CD4-positive, alpha-beta T cell treated with Interleukin-6 at 100 ng/mL for 8 hours (primary cell): ENCODE measurements at places on chromosomes 7 and 10.

DNA sequence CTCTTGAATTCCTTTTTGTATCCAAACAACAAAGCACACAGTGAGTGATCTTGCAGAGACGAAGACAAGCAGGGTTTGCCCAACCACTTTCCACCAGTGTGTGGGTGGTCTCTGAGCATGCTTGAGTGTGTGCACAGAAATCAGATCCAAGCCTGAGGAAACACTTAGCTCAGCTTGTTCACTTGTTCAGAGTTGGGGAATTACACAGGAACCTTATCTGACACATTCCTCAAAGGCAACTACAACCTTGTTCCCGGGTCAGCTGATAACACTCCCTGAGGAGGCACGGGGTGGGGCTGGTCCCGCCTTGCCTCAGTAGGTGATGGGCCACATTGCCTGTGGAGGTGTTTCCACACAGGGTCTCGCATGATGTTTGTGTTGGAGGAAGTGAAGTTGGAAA lies 216.9 kb downstream of the DYNC1I1 start:
- no peak for DNase-seq

- DNase-seq, result no peak
These were observed 316.9 kb upstream of the SP8 start for GRCh38 chr7:21103426-21104123.

- no peak for DNase-seq
These were observed 268.1 kb downstream of the HPSE2 start for GRCh38 chr10:98967601-98968000.

DNA sequence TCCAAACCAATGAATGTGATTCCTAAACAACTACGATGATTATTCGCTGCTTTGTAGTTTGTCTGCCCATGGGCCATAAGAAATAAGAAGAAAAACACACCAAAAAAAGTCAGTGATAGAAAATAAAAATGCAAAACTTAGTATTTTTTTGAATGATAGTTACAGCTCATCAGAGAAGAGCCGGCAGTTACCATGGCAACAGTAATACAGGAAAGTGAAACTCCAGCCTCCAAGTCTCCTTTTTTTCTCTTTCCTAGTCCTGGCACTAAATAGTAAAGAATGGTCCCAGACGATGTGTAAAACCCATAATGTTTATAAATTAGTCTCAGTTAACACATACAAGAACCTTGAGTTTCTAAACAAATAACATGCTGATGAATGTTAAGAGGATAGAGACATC lies 21.6 kb upstream of the LHFPL3 start:
- DNase-seq, result no peak

- DNase-seq, result no peak
These were observed 254.1 kb downstream of the RELN start for GRCh38 chr7:103735377-103735776.

DNA sequence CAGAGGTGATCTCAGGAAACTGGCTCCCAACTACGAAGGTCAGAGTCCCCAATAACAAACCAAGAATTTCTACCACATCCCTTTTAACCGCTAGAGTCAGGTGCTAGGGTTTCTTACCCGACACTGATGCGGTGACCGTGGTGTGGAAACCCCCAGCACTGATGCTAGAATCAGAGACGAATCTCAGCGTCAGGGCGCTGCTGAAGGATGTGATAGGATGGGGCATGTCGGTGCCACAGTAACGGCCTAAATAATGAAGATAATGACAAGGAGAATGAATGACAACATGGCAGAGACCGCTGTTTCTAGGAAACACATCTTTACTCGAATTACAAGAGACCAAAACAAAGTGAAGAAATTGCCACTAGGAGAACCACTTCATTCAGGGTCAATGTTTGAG lies 131.1 kb upstream of the RSU1 start:
- peak; percentile 4 for DNase-seq

GRCh38 chr10:10847387-10847786 lies 170.3 kb upstream of the CELF2 start:
- DNase-seq, result no peak

DNA sequence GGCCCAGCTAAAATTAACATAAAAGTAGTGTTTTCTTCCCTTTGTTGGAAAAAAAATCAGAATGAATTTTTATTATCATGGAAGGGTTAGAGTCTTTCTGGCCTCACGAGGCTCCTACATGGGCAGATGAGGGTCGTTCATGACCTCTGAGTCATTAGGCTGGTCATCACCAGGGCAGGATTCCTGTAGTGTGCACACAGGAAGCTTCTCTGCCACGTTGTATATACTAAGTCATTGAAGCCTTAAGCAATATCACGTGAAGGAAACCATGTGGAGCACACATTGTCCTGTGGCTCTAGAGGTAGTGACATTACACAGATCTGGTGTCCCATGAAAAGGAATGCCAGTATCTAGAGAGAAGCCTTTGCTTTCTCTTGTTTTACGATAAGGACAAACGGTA lies 84.7 kb upstream of the C1QL3 start:
- DNase-seq, result no peak

DNA sequence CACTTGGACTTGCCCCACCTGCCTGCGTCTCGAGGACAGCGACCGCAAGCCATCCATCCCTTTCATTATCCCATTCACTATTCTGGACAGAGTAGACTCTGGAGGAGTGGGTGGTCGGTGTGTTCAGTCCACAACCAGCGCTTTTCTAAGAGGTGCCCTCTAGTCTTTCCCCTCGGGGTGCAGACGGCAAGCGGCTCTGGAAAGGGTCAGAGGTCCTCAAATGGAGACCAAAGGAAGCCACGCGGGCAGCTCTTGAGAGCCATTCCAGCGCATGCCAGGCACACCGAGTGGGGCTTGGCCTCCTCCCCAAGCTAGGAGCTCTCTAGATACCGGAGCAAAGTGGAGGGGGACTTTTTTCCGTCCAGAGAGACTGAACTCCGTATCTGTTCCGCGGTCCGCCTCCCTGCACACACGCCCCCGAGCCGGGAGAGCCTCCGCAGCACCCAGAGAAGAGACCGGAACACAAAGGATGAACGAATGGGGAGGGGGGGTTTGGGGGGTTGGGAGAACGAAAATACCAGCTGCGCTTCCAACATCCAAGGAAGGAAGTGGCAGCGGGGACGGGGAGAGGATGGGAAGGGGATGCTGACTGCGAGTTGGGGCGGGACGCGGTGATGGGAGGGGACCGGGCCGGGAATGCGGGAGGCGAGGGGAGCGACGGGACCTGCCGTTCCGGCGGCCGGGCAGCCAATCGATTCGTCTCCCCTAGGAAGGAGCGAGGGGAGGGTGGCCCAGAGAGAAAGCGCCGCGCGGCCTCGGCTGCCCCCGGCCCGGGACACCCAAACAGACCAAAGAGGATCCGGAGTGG lies 515 bp downstream of the GSDME start:
- no peak for DNase-seq

DNA sequence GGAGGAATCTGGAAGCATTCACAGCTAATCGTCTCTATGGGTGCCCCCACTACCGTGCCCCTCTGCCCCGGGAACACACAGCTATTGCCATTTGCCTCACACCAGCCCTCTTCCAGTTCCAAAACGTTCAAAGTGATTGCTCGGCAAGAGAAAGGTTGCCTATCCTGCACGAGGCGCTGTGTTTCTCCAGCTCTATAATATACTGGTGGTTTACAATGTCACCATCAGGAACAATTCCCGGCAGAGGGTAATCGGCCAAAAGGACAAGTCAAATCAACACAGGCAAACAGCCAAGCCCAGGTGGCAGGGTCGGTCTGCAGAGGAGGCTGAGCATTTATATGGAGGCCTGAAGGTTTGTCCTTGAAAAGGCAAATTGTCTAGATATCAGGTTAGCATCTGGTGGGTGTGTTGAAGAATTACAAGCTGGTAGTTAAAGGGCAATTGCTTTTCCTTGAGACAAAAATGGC lies 29.2 kb upstream of the TNS3 start:
- DNase-seq, result no peak
